ENCODE measurements at places on chromosomes 13 and 19.

DNA sequence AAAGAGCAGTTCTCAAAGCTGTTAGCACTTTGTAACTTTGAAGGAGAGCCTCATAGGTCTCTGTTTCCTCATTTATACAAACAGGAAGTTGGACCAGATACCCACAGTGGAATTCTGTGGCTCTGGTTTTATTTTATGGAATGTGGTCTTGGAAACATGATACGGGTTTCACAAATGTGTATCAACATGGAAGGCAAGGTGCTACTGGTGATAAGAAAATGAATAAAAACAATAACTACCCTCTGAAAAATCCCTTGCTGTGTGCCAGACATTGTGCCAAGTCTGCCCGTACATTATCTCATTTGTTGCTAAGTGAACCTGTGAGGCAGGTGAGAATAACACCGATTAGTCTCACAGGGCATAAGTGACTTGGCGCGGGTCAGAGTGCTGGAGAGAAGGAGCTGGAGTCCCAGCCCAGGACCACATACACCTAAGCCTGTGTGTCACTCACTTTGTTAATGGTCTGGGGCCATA is 45.0 kb upstream of the RNF113B start:
- DNase-seq: no peak

DNA sequence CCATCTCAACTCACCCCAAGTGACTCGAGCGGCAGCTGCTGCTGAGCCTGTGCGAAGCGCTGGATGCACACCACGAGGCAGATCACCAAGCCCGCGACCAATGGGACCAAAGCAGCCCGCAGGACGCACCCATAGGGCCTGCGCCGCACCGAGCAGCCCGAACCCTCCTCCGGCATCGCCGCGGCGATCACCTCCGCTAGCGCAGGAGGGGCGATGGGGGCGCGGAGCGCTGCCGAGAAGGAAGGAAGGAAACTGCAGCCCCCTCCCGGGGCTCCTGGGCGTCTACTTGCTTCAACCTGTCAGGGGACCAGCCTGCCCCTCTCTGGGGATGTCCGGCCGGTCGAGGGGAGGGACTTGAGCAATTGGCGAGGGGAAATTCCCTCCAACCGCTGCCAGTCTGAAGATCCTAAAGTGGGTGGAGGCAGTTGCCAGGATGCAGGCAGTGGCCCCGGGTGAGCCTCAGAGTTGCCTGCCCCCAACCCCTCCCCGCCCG is at the start of gene CD70:
Gene CD70 (minus strand): TSS at position 324 of the 493 bp plus-strand sequence. CDS start 148 bp downstream, at position 176.
- no peak for DNase-seq

GRCh38 chr19:7928334-7928706 is 2.4 kb upstream of the CTXN1 start:
- DNase-seq: no peak

- no peak for DNase-seq
Observed at GRCh38 chr19:32631381-32631780, 43.6 kb downstream of the ANKRD27 start.

DNA sequence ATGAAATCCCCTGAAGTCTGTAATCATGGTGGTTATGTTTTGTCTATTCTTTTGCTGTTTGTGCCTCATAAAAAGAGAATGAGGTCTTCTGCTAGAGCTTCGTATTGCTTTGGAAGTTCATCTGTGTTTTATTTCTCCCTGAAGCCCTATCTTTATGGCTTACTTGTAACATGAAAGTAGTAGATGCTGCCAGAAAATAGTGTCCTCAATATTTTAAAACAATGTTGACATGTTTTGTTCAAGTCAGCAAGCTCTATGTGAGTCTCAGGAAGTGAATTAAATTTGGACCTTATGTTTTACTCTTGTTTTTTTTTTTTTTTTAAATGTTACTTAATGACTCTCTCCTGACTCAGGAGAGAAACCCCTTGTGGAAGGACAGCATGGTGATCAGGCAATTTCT is 130.5 kb downstream of the B3GLCT start:
- DNase-seq: no peak

- no peak for DNase-seq
Observed at GRCh38 chr13:97257800-97258799, 36.0 kb downstream of the MBNL2 start.

GRCh38 chr19:24060687-24061356 is 26.2 kb upstream of the ZNF254 start:
- DNase-seq: no peak

DNA sequence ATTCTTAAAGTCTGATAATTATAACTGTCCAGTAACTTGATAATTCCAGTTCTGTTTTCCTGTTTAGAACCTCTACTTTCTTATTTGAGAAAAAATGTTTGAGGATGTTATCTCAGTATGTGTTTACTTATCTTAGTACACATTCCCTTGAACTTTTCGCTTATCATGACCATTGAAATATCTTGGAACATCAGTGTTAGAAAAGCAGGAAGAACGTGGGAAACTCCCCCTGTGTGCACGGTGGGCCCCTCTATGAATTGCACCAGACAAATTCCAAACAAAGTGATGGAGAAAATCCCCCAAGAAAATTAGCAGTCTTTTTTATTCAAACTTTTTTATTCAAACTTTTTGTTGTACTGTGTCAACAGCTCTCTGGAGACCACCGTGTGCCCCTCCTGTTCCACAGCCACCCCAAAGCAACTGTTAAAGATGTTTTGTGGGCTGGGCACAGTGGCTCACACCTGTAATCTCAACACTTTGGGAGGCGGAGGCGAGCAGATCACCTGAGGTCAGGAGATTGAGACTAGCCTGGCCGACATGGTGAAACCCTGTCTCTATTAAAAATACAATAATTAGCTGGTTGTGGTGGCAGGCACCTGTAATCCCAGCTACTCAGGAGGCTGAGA is 78.3 kb upstream of the PEG3 start:
- no peak for DNase-seq

- no peak for DNase-seq
Observed at GRCh38 chr13:91142572-91142971, 204.9 kb upstream of the MIR17HG start.

DNA sequence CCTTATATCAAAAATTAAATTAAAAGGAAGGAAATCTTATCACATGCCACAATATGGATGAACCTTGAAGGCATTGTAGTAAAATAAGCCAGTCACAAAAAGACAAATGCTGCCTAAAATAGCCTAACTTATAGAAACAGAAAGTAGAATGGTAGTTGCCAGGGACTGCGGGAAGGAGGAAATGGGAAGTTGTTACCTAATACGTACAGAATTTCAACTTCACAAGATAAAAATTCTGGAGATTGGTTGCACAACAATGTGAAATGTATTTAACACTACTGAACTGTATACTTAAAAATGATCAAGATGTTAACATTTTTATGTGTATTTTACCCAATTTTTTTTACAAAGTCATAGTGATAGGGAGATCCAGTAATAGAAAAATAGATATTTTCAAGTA is 10.2 kb upstream of the N4BP2L2 start:
- DNase-seq: no peak

DNA sequence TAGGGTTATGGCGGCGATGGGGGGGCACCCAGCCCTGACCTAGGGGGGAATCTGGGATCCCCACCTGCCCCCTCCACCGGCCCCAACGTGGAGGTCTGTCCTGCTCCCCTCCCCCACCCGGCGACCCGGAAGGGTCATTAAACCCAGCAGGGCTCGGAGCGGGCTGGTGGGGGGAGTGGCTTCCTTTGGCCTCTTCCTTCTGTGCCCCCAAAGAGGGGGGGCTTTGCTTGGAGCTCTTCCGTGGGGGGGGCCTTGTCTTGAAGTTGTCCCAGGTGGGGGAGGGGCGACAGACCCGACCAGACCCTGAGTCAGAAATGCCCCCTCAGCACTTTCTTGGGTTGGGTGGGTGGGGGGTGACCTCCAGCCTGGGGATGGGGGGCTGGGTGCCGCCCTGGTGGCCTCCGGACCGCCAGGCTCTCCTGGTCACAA is 1.5 kb downstream of the ARID3A start:
- DNase-seq: no peak

GRCh38 chr13:94987081-94987480 is 274.7 kb upstream of the SOX21 start:
- DNase-seq: no peak

DNA sequence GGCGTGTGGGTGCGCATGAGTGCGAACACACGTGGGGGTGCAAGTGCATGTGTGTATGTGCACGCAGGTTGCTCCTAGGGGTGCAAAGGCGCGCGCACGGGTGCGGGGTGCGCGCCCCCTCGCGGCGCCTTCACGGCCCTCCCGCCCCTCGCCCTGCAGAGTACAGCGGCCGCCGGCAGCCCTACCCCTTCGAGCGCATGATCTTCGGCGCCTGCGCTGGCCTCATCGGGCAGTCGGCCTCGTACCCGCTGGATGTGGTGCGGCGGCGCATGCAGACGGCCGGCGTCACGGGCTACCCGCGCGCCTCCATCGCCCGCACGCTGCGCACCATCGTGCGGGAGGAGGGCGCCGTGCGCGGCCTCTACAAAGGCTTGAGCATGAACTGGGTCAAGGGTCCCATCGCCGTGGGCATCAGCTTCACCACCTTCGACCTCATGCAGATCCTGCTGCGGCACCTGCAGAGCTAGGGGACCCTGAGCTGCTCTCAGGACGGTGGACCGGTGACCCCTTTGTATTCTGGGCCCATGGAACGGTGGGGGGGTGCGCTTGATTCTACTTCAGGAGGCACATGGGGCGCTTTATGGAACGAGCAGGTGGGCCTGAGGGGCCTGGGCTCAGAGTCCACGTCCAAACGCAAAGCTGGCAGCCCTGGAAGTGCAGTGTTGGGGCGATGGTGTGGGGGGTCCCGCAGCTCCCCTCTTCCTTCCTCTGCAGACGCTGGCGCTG is 27.7 kb downstream of the TMEM161A start:
- DNase-seq: no peak

- DNase-seq: no peak
Observed at GRCh38 chr13:34926508-34926907, 15.6 kb upstream of the NBEA start.

GRCh38 chr13:30224732-30225131 is 82.6 kb downstream of the KATNAL1 start:
- no peak for DNase-seq

- DNase-seq: no peak
Observed at GRCh38 chr13:29279356-29280254, 315.9 kb downstream of the SLC7A1 start.

Data from anterior cingulate cortex (tissue), 58 donors.